Activated CD4-positive, alpha-beta T cell treated with anti-CD3 and anti-CD28 coated beads, Interleukin-2, amount 10 ng/mL, durations not matched to agents 24 days and 14 days (primary cell): ENCODE measurements at places on chromosomes 12 and 14. TPM values are rescaled to one million over a fixed set of nuclear protein-coding genes. Genes with fewer than 3 reads are reported as not detected.

The KRT83 gene
- total RNA-seq: not detected in 2 replicates

The CLEC9A gene
- not detected in 2 replicates for total RNA-seq

The AICDA gene
- not detected in 2 replicates for total RNA-seq

DNA sequence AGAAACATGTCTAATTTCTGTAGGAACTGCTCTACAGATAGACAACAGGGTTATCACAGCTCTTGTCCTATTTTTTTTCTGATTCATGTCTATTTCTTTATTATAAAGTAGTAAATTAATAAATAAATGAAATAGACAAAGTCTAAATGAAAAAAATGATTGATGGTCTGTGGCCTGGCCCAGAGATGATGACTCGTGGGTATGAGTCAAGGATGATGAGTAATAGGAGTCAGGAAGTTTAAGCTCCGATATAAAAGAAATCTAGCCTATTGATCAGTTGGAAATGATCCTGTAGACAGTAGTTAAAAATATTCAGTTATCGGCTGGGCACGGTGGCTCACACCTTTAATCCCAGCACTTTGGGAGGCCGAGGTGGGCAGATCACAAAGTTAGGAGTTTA is 90.6 kb upstream of the RTL1 start:
- no peaks in the 10 kb centered on the region for H3K4me1 ChIP-seq
- no peaks in the 10 kb centered on the region for H3K36me3 ChIP-seq
- H3K27ac ChIP-seq: no peak overlapping the region
- H3K4me3 ChIP-seq: no peak overlapping the region
